ENCODE measurements at places on chromosomes 11 and 22.
A peak's percentile ranks its signal among the peaks of the same experiment; 100 is the strongest.

- no peak for DNase-seq
Observed at GRCh38 chr11:29328961-29329441, 687.8 kb downstream of the KCNA4 start.

GRCh38 chr11:126607374-126607773, 251.9 kb downstream of the ST3GAL4 start:
- no peak for DNase-seq

DNA sequence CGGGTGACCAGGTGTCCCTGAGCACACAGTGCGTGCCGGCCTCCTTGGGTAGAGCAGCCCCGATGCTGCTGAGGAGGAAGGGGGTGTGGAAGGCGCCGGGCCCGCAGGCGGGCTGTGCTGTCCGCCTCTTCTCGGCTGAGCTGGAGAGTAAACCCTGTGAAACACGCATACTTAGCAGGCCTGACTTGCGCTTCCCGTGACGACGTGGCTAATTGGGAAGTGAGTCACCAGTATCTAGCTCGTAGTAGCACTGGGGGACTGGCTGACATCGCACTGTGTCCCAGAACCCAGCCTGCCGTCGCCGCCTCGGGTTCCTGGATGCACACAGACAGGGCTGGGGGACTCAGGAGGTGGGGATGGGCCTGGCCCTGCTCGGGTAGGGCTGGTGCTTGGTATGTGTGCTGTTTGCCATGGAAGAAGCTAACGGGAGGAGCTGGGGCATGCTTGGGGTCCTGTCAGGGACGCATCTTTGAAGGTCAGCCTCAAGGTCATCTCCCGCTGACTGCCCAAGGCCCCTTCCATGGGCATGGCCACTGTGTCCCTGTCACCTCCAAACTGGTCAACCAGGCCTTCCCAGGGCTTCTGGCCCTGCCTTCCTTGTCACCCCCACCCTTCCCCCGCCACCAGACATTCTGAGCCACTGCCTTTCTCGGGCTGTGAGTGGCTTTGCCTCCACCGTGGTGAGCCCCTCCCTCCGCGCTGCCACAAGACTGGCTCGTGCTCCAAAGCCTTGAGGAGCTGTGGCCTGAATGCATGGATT, 1327.0 kb downstream of the BRD1 start:
- no peak for DNase-seq

- DNase-seq, result no peak
Observed at GRCh38 chr22:47116426-47117341, 354.2 kb downstream of the TBC1D22A start.

DNA sequence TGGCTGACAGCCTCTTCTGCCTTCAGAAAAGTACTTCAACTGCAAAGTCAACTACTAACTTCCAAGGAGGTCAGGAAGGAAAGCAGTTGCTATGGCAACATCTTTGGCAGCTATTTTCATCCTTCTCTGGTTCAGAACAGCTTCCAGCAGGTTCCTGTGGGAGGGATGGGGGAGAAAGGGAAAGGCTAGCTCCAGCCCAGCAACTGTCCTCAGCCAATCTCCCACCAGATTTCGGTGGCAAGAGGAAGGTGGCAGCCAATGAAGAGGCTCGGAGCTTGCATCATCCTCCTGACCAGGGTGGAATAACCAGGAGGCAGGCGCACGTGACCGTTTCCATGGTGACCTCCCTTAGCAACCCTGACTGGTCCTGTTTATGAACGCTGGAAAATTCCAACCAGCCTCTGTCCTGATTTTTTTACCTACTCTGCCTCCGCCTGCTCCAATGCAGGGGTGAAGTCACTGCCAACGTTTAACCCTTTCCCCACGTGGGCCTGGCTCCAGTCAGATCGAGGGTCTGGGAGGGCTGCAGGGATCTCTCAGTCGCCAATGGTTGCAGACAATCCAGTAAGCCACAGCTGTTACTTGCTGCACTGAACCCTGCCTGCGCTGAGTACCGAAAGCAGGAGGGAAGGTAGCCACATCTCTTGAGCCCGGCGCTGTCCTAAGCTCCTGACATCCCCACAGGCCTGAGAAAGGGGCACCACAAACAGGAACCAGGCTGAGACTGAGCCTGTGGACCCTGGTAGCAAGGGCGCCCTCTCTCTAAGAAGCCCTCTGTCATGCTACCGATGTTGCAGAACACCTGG, 11.2 kb upstream of the MALAT1 start:
- peak; percentile 57 for DNase-seq

GRCh38 chr22:36182857-36183256, 18.8 kb downstream of the APOL4 start:
- DNase-seq, result no peak

GRCh38 chr11:116312570-116313391, 460.0 kb downstream of the BUD13 start:
- DNase-seq, result peak; percentile 69

DNA sequence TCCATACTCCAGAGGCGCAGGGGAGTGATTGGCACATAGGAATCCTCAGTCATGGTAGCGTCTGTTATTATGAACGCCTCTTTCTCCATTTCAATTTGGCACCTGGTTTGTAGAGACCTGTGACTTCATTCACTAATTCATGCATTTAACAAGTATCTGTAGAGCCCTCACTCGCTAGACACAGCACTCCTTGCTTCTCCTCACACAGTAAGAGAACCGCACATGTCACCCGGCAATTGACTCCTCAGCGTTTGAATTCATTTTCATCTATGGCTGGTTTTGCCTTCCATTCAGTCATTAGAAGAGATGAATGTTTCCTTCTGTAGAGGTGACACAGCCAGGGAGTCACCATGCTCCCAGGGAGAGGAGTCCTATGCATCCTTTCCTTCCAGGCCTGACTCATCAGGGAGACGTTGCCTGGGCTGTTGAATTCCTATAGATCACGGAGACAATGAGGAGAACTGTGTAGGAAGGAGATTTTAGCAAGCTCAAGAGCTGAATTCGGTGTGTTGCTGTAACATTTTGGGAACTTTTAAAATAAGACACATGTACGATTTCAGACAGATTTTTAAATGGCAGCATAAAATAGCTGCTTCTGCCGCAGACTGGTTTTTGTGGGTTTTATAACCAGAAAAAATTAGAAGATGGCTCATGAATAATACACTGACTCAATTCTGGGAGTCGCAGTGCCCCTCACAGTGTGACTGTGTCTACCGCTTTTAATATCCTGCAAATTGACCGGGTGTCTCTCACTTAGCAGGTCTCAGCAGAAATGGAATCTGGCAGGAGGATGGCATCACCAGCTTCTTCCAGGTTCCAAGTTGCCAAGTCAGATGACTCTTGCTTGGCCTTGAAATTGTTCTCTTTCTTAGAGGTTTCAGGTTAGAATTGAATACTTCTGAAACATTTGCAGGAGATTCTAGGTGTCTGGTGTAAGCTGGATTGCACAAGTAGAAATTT, 44.4 kb upstream of the CLMP start:
- no peak for DNase-seq

DNA sequence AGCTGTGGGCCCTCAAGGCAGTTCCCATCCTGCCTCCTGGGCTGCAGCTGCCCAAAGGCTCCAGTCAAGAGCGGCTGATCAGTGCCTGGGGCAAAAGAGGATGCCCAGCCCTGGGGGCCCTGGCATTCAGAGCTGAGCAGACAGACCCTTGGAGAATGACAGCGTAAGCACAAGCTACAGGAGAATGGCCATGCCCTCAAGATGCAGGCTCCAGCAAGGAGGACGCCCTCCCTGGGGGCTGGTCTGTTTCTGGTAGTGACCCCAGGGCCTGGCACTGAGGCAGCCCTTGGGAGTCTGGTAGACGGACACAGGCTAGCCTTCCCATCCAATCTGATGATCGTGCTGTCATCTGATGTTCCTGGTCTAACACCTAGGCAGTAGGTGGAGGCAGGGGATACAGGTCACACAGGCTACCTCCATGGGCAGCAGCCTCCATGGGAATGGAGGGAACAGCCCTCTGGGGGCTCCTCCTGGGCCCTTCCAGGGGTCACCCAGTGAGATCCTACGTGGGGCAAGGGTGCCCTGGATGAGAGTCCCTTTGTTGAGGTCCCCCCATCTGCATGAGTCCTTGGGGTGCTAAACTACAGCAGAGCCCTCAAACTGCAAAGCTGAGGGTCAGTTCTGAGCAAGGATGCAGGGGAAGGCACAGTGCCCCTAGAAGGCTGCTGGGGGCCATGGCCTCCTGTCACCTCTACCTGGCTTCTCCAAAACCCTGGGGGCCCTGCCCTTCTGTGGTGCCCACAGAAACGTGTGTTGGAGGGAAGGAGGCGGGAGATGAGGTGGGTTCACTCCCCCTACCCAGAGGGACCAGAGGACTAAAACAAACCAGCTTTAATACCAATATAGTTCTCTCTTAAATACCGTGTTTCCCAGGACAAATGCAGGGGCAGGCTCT, 10.2 kb upstream of the SF1 start:
- DNase-seq, result no peak

DNA sequence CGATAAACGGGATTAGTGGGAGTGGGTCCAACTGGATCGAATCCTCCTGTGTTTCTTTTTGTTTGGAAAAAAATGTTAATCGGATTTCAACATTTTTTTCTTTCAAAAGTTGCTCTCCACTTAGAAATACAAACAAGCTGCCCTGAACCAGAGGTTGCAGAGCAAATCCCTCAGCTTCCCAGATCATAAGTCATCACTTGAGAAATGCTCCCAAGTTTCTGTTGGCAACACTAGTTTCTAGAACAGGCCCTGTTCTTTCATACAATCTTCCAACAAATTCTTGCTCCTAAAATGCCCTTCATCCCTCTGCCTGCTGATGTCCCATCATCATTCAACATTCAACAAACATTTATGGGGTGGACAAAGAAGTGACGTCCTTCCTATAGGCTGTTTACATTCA, 1.3 kb upstream of the MLC1 start:
- no peak for DNase-seq

DNA sequence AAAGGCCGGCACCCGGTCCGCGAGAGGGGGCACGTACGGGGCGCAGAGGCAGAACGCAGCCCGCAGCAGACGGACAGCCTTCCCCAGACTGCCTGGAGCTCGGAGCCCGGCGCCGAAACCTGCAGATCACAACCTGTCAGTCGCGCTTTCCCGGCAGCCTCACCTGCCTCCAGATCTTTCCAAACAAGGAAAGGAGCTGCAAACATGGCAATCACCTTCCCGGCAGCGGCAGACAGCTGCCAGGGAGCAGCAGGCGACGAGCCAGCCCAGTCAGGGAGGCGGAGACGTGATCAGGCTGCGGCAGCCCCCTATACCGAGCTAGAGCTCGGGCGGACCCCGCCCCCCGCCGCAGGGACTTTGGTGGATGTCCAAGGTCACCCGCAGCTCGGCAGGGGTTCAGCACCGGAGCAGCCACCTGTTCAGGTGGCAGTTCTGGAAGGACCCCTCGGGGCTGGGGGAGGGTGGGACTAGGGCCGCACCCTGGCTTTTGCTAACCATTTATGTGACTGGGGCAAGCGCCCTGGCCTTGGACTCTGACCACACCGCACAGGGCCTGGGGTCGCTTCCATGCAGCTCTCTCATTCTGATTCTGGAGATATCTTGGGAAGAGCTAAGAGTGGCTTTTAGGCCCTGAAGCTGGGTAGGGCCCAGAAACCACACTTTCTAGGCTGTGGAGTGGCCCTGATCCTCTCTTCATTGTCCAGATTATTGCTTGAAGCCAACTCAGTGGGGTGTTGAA, 143.8 kb downstream of the NECTIN1 start:
- DNase-seq, result no peak

GRCh38 chr11:73267906-73268540, 4.1 kb upstream of the P2RY6 start:
- DNase-seq, result no peak

GRCh38 chr11:71447791-71448256, 369 bp downstream of the DHCR7 start:
- DNase-seq, result no peak

DNA sequence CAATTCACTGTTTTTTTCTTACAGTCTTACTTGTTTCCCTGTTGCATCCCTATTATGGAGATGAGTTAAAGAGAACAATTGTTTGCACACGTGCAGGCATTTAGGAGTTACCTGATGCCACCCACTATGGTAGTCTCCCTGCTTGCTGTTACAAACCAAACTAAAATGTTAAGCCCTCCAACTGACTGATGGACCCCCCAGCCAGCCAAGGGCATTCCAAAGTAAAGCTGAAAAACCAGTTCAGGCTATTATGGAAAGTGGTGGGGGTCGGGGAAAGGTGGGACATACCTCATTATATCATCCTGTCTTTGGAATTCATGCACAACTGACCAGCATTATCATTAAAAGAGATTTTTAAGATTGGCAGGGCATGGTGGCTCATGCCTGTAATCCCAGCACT, 47.0 kb upstream of the GNAZ start:
- DNase-seq, result no peak

GRCh38 chr11:78365381-78365792, 52.2 kb downstream of the GAB2 start:
- no peak for DNase-seq

- DNase-seq, result no peak
Observed at GRCh38 chr11:129846508-129847335, 31.1 kb downstream of the TMEM45B start.

DNA sequence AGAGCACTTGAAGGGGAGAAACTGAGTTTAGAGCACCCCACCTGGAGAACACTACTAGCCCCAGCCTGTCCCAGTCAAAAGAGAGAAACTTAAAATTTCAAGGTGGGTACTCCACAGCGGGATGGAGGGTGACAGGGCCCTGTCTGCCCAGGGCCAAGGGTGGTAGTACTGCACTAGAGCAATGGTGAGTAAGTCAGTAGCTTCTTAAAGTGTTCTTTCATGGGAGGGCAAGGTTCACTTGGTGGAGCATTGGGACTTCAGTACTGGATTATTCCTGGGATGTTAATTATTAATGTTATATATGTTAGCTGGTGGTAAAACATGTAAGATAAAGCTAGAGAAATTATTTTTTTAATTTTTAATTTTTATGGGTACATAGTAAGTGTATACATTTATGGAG, 28.5 kb upstream of the AQP11 start:
- DNase-seq, result no peak

DNA sequence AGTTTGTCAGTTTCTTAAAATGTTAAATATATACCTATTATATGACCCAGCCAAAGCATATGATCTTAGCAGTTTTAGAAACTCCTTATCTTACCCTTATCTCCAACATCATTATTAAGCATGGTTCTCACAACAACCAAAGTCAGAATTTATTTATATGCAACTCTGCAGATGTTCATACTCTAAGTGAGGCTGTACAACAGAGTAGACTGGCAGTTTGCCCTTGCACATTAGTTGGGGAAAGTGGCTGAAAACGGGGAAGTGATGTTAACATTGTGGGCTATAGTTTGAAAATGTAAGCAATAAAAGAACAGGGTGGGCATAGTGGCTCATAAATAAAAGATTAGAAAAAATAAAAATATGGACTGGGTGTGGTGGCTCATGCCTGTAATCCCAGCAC, 49.7 kb downstream of the ATG16L2 start:
- peak; percentile 28 for DNase-seq

- DNase-seq, result no peak
Observed at GRCh38 chr22:45206233-45206632, 34.5 kb downstream of the KIAA0930 start.

- no peak for DNase-seq
Observed at GRCh38 chr11:12128301-12128751, 17.9 kb downstream of the MICAL2 start.

Data from GF-D8 (cell line).